ENCODE measurements at places on chromosomes 2 and 18.

DNA sequence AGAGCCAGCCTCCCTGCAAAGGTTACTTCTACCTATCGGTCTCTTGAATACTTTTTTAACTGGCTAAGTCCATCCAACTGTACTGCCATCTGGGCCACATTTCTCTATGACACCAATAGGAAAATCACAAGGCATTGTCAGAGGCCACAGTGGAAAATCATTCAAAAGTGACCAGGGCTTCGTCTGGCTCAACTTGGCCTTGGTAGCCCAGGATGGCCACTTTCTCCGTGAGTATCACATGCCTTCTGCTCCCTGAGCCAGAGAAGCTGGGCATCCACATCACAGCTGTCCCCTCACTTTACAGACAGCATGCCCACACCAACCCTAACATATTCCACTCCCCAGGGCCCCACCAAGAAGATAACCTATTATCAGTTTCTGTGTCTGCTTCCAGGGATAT is 5.8 kb downstream of the CIB4 start:
- DNase-seq = no peak

DNA sequence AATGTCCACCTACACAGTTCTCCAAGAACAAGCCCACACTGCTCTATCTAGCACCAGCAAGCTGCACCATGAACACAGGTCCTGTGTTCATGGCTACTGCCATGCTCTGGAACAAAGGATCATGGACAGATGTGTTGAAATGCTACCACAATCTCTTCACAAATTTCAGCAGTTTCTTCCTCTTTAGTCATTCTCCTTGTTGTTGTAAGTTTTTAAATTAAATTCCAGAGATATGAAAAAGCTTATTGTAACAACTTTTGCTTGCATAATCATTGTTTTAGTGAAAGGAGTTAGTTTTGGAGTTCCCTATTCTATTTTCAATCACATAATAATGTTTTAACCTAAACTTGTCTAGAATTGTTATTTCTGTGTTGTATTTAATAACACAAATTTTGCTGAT is 17.2 kb upstream of the NAPG start:
- DNase-seq = no peak

- no peak for DNase-seq
These were observed 32.1 kb downstream of the TOGARAM2 start for GRCh38 chr2:29013057-29013780.

DNA sequence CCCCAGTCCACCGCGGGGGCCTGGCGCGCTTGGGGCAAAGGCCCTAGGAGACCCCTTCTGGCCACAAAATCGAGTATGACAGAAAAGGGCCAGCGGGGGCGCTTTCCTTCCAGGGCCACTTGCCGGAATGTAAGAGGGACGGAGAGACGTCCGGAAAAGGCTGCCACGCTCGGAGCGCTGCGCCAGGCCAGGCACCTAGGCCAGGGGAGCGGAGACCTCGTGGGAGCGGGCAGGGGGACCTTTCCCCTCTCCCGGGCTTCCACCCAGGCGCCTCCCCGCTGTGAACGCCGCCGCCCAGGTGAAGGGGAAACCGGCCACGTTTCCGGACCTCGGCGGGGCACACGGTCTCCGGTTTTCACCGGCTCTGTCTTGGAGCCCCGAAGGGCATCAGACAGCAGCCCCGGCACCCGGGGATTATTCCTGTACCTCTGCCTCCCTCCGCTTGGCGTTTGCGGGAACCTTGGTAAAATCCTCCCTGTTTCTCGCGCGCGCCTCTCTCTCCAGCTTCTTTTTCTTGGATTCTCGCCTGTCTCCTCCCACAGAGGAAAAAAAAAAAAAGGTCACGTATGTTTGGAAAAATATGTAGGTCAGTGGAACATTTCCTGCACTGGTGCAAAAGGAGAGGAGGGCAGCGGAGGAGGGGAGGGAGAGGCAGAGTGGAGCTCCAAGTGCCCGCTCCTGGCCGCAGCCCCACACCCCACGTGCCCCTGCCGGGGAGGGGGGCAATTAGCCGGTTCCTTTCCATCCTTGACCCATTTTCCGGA is 1.2 kb upstream of the NPAS2 start:
- DNase-seq = no peak

DNA sequence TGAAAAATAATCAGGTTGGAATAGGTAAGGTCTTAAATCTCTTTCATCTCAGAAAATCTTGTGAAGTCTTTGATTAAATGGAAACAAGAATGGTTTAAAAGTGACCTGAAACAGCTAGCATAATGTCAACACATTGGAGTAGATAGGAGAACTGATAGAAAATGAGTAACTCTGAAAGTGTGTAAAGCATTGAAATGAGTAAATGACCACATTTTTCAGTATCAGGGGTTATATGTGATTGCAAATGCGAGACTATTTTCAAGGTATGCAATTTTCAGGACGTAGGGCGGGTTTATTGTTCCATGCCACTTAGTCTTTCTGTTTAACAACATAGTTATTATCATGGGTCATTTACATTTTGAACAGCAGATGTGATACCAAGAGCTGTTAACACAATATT is 1383.2 kb downstream of the LRP1B start:
- DNase-seq = no peak

- DNase-seq = peak; percentile 62
These were observed 13.2 kb downstream of the ARL4C start for GRCh38 chr2:234483568-234484251.

DNA sequence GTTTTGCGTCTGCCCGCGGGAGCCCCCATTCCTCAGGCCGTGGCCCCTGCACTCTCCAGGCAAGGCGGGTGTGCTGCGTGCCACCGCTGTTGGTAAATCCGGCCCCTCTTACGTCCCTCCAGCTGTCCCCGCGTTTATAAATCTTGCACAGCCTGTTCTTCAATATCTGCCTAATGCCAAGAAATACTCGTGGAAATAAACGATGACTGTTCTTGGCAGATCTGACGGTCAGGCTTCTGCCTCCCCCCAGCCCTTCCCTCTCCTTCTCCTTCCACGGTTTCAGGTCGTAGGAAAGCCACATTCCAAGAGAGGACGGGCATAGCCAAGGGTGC is 20.5 kb downstream of the ODC1 start:
- DNase-seq = no peak

DNA sequence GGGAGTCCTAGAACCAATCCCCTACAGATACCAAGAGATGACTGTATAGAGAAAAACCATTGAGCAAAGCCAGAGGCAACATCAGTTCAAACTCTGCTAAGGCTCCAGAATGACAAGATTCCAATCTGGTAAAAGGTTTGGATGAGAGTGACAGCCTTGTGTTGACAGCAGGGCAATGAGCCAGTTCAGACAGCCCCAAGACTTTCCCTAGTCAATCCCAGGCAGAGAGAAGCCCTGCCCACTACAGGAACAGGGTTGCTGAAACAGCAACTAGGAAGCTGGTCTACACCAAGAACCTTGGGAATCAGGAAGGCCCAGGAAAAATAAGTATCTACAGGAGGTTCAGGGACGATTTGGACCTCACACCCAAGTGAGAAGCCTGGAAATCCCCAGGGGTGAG is 3.3 kb downstream of the PSTPIP2 start:
- no peak for DNase-seq

GRCh38 chr2:216345846-216346245 is 26.4 kb downstream of the MARCHF4 start:
- DNase-seq = no peak

GRCh38 chr2:8133363-8133762 is 548.5 kb upstream of the ID2 start:
- no peak for DNase-seq

DNA sequence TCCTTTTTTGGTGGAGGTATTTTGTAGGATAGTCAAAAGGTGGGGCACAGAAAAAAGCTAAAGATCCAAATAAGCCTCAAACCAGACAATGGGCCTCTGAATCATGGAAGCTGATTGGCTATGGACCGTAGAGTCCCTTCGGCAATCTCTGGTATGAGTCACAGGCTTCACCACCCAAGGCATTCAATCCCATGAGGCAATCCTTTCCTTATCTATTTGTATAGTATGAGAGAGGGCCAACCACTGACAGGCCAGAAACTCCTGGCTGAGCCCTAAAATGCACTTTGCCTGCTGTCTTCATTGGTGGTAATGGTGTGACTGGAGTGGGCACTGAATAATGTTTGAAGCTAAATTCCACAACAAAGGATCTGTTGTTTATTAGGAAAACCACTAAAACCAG is 38.7 kb upstream of the MEX3C start:
- no peak for DNase-seq

DNA sequence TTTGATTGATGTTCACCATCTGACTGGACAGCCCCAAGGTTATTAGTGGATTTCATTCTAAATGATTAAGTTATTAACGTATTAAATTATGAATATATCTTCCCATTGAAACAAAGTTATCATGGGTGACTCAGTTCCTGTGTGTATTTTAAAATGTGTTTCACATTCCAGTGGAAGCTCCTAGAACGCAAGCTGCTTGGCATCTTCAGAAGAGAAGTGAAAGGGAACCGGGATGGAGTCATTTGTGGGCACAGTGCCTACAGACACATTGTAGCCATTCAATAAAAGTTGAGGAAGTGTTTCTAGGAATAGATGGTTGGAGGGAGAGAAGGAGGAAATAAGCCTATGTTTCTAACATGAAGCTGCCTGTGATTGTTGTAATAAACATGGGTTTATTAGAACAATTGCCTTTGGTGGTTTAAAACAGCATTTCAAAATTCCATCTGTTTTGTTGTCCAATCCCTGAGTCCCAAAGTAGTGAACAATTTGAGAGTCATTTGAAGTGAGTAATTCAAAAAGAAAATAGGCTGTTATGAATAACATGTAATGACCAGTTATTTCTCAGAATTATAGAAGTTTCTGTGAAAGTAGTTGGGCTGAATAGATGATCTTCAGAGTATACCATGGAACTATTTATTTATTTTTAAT is 143.5 kb downstream of the PKP4 start:
- no peak for DNase-seq

- DNase-seq = no peak
These were observed 3.8 kb downstream of the LIPG start for GRCh38 chr18:49565612-49566011.

- no peak for DNase-seq
These were observed 1.8 kb upstream of the HJURP start for GRCh38 chr2:233856184-233856583.
